ENCODE measurements at places on chromosomes 2 and 18.
A peak's percentile ranks its signal among the peaks of the same experiment; 100 is the strongest.

DNA sequence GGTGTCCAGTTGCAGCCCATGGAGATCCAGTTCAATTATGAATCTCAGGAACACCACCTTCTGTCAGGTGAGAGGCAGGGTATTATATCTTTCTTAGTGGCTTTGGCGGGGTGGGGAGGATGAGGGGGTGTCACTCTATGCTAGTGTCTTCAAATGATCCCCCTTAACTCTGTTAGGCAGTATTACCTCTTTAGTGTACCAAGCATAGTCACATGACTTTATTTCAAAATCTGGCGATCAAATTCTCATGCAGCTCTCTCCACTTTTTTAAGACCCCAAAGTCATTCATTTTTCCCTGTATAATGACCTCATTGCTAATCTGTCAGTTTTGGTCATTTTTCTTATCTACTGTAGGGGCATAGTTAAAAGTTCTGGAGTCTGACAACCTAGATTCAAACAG lies 1.1 kb upstream of the ZSCAN30 start:
- H3K36me3 ChIP-seq: peaks cover 43% of the 10 kb centered on the region
- peaks cover 49% of the 10 kb centered on the region for H3K4me1 ChIP-seq
- peak overlapping the region; percentile 92 for H3K27ac ChIP-seq
- H3K27me3 ChIP-seq: no peaks in the 10 kb centered on the region

DNA sequence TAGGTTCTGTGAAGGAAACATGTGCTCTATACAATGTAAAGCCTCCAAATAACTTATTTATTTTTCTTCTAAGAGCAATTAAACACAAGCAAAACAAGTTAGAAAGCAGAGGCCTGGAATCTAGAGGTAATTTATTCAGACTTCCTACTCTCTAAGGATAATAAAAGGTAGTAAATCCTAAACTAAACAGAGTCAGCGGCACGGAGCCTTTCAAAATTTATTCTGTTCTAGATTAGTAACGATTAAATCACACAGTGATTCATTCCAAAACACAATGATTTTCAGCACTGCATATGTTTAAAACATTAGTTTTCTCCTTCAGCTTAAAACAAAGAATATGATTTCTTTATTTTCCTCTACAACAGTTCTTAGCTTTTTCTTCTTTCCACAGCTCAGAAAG lies 160.9 kb downstream of the FBXO15 start:
- DNase-seq: no peak
- H3K27ac ChIP-seq: no peak overlapping the region
- H3K27me3 ChIP-seq: peaks cover 3% of the 10 kb centered on the region

DNA sequence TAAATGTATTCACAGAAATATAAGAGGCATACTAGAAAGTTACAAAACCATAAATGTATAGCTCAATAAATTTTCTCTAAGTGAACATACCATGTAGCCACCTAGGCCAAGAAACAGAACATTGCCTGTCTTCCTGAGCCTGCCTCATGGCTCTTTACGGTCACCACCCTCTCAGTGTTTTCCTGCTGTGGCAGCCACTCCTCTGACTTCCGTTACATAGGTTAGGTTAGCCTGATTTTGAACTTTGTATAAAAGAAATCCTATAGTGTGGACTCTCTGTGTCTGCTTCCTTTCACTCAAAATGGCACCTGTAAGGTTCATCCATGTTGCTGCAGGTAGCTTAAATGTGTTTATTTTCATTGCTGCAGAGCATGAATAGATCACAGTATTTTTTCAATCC lies 11.6 kb upstream of the ST3GAL5 start:
- H3K36me3 ChIP-seq: no peaks in the 10 kb centered on the region
- no peak for DNase-seq
- H3K27ac ChIP-seq: no peak overlapping the region
- no peak overlapping the region for H3K4me3 ChIP-seq

- no peaks in the 10 kb centered on the region for H3K27me3 ChIP-seq
- no peak overlapping the region for H3K4me3 ChIP-seq
- no peak overlapping the region for H3K27ac ChIP-seq
- DNase-seq: no peak
- H3K4me1 ChIP-seq: no peaks in the 10 kb centered on the region
Observed at GRCh38 chr18:1665079-1665478, 760.4 kb downstream of the ADCYAP1 start.

DNA sequence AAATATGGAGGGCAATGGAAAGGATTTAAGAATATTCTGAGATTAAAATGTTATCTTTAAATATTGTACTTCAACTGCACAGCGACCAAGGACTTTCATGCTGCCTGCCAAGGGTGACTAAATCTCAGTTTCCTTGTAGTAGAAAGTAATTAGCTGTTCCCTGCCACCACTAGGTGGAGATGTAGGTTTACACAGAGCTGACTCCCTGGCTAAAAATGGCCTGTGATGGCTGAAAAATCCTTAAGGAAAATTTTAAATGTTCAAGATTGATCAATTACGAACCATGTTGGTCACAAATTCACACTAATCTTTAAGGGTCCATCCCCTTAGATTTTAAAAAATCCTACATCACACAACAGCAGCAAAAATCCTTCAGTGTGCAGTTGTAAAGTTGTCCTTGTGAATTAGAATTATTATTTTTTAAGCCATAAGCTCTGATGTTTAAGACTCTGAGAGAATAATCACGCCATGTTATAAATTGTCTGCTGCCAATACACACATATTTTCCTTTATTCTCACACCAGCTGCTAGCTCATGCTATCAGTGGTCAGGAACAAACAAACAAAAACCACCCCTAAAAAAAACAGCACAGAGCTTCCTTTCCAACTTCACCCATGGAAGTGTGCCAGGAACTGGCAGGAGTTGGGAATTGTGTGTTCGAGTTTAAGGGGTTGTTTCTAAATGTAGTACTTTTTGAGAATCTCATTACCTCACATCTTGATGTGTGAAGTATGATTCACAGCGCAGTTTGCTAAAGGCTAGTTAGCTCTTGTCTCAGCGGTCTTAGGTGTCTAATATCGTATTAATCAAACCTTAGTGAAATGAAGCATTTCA lies 399.8 kb downstream of the TMEM182 start:
- H3K4me3 ChIP-seq: no peak overlapping the region
- no peaks in the 10 kb centered on the region for H3K36me3 ChIP-seq
- H3K27ac ChIP-seq: no peak overlapping the region
- no peak for DNase-seq
- no peaks in the 10 kb centered on the region for H3K4me1 ChIP-seq

- H3K27me3 ChIP-seq: peaks cover 39% of the 10 kb centered on the region
- no peaks in the 10 kb centered on the region for H3K36me3 ChIP-seq
- no peak for DNase-seq
Observed at GRCh38 chr2:196597531-196597930, 42.0 kb upstream of the CCDC150 start.

DNA sequence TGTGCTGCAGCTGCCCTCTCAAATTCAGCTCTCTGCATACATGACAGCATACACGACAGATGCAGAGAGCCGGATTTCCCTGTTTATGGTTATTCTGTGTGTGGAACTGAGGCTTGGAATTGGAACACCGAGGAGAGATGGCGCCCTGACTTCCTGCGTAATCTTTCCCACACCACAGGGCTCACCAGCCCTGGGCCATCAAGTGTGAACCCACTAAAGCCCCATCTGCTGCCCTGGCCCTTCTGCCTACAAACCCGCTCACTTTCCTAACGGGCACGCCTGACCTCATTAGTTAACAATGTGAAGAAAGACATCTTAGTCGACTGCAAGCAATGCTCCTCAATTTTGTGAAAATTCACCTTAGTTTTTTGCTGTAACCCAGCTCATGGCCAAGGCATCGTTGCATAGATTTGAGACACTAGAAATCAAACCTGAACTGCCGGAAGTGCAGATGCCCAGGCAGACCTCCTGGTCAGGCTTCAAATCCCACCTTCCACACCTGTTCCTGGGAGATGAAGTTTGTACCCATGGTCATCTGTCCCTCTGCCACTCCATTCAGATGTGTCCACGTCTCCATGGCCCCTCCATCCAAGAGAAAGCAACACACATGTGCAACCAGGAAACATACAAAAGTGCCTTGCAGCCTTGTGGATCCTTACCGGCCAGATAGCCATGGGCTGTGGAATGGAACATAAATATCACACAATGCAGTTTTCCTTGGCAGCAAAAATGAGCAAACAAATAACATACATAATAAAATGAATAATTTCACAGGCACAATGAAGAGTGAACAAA lies 5.0 kb upstream of the CIDEA start:
- no peak for DNase-seq
- H3K4me1 ChIP-seq: no peaks in the 10 kb centered on the region
- H3K27me3 ChIP-seq: peaks cover 40% of the 10 kb centered on the region
- no peak overlapping the region for H3K27ac ChIP-seq

DNA sequence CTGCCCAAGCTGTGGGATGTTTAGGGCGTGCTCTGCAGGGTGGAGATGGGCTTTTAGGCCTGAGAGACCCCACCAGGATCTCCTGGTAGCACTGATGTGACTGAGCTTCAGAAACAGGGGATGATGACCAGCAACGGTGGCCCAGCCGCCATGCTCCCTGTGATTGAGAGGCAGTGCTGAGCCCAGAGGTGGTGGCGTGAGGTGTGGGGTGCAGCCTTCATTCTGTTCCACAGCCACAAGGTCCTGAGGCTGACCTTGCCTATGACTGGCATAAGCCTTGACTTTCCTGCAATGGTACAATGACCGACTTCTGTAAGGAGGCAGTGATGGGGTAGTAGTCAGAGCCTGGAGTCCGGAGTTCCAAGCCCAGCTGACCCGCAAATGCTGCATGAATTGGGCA lies 263.3 kb downstream of the TSN start:
- H3K27ac ChIP-seq: no peak overlapping the region
- no peak overlapping the region for H3K4me3 ChIP-seq
- DNase-seq: no peak

- H3K4me3 ChIP-seq: no peak overlapping the region
- H3K27me3 ChIP-seq: no peaks in the 10 kb centered on the region
- H3K27ac ChIP-seq: peak overlapping the region; percentile 16
- H3K36me3 ChIP-seq: peaks cover 52% of the 10 kb centered on the region
Observed at GRCh38 chr2:218482651-218483050, 63.7 kb downstream of the VIL1 start.

GRCh38 chr2:111904726-111905474 lies 6.5 kb downstream of the MERTK start:
- no peak for DNase-seq
- H3K27ac ChIP-seq: no peak overlapping the region
- H3K4me1 ChIP-seq: peaks cover 13% of the 10 kb centered on the region

DNA sequence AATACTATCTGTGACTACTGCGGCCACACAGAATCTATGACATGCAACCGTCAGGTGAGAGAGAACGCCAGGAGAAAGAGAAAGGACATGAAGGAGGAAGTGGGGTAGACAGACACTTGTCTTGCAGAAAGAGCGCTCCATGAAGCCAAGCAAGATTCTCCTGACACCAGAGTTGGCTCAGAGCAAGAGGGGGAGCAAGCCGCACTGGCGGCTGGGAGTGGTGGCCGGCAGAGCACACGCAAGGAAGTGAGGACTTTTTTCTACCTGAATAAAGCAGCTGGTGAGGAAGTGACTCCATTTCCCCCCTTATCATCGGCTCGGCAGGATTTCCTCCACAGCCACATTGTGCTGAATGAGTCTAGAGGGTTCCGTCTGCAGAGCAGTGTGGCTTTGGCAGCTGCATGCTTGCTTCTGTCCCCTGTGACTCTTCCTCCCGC lies 181.6 kb downstream of the BCL2 start:
- H3K27me3 ChIP-seq: no peaks in the 10 kb centered on the region
- H3K27ac ChIP-seq: peak overlapping the region; percentile 89
- peak overlapping the region; percentile 78 for H3K4me3 ChIP-seq

DNA sequence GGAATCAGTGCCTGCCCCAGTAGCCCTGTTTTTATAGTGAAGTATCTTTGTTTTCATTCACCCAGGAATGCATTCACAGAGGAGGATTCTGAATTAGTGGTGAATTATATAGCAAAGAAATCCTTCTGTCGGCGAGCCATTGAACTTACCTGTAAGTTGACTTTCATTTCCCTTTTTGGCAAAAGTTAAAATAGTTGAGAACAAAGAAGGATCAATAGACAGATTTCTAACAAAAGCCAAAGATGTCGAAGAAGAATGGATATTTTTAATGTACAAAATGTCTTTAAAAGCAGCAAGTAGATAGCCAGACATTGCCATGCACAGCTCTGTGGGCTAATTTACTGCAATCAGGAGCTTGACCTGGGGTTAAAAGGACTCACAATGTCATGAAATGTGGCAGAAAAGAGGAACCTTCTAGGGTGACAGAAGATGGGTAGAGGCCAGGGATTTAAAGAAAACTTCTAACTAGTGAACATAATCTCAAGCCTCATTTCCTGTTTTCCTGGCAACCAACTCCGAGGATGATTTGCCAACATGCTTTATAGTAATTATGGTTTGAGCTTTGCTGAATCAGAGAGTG lies 53.8 kb upstream of the TMEM87B start:
- no peak overlapping the region for H3K27ac ChIP-seq
- no peak overlapping the region for H3K4me3 ChIP-seq
- no peaks in the 10 kb centered on the region for H3K27me3 ChIP-seq
- H3K4me1 ChIP-seq: peaks cover 10% of the 10 kb centered on the region

- H3K36me3 ChIP-seq: no peaks in the 10 kb centered on the region
- DNase-seq: no peak
- H3K27ac ChIP-seq: no peak overlapping the region
- no peak overlapping the region for H3K4me3 ChIP-seq
Observed at GRCh38 chr2:229087843-229088516, 183.1 kb downstream of the PID1 start.

GRCh38 chr2:145685383-145686050 lies 1165.6 kb upstream of the ZEB2 start:
- no peak overlapping the region for H3K27ac ChIP-seq
- no peaks in the 10 kb centered on the region for H3K27me3 ChIP-seq

DNA sequence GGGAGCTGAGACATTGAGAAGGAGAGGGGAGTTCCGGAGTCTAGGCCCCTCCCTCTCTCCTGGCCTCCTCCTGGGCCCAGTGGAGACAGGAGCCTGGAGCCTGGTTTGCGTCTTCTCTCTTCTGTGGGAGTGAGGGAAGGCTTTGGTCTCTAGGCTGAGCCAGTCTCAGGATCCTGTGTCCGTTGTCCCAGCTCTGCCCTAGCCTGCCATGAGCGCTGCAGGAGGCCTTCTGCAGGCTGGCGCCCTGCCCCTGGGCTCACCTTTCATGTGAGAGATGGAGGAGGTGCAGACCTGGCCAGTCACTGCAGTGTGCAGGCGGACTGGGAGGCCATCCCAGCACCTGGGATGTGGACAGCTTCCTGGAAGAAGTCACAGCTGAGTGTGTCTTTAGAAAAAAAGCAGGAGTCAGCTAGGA lies 8.7 kb downstream of the IMPA2 start:
- no peak for DNase-seq
- no peaks in the 10 kb centered on the region for H3K4me1 ChIP-seq
- no peaks in the 10 kb centered on the region for H3K27me3 ChIP-seq
- no peak overlapping the region for H3K27ac ChIP-seq

GRCh38 chr2:32399221-32399620 lies 42.4 kb downstream of the BIRC6 start:
- peaks cover 17% of the 10 kb centered on the region for H3K4me1 ChIP-seq
- no peak overlapping the region for H3K27ac ChIP-seq
- no peak overlapping the region for H3K4me3 ChIP-seq
- no peaks in the 10 kb centered on the region for H3K27me3 ChIP-seq

- DNase-seq: no peak
- H3K27ac ChIP-seq: no peak overlapping the region
- H3K36me3 ChIP-seq: no peaks in the 10 kb centered on the region
Observed at GRCh38 chr2:166106431-166107015, 21.3 kb downstream of the SCN1A start.

- no peaks in the 10 kb centered on the region for H3K36me3 ChIP-seq
- H3K27ac ChIP-seq: no peak overlapping the region
- no peak overlapping the region for H3K4me3 ChIP-seq
- peaks cover 10% of the 10 kb centered on the region for H3K27me3 ChIP-seq
- peaks cover 5% of the 10 kb centered on the region for H3K4me1 ChIP-seq
Observed at GRCh38 chr2:181972431-181973170, 13.1 kb upstream of the PPP1R1C start.

GRCh38 chr2:96907115-96908041 lies 37.5 kb upstream of the SEMA4C start:
- no peak overlapping the region for H3K4me3 ChIP-seq
- H3K27me3 ChIP-seq: no peaks in the 10 kb centered on the region
- no peaks in the 10 kb centered on the region for H3K36me3 ChIP-seq
- H3K27ac ChIP-seq: no peak overlapping the region
- no peak for DNase-seq
